ENCODE measurements at places on chromosomes 12 and 14.

DNA sequence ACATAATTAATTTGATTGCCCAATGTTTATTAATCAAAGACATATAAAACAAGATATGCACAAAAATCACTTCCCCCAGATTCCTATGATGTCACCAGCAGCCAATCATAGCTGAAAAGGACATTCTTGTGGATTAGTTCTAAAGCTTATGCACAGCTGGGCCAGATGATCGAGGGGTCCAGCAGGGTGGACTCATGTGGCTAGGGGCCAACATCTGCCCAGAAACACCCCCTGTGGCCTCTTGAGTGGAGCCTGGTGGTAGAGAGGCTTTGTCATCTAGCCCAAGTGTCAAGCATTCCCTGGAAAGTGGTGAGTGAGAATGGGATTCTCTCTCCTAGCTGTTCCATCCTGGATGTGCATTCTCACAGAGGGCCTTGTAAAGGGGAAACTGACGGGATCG, 590.0 kb downstream of the BCL11B start:
- peak; percentile 39 for DNase-seq

- no peak for DNase-seq
These were observed 34.4 kb upstream of the TSPAN9 start for GRCh38 chr12:3042826-3043225.

DNA sequence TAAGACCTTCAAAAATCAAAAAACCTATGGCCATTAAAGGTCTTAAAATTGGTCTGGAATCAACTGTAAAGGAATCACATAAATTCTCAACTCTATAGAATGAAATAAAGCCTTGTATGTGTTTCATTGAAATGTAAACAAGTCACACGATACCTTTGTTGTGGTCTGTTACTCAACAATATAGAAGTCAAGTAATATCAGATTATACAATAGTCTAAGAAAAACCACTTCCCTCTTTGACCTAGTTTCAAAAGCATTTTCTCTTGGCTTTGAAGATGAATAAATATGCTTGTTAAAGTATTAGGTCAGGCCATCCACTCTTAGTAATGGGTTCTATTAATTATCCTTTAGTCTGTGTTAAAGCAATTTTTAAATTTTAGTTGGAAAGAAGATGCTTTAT, 79.8 kb upstream of the DIO2 start:
- no peak for DNase-seq

- DNase-seq: no peak
These were observed 330.5 kb downstream of the AACS start for GRCh38 chr12:125395583-125396215.

- no peak for DNase-seq
These were observed 6.0 kb upstream of the PCNX4 start for GRCh38 chr14:60085693-60086092.

DNA sequence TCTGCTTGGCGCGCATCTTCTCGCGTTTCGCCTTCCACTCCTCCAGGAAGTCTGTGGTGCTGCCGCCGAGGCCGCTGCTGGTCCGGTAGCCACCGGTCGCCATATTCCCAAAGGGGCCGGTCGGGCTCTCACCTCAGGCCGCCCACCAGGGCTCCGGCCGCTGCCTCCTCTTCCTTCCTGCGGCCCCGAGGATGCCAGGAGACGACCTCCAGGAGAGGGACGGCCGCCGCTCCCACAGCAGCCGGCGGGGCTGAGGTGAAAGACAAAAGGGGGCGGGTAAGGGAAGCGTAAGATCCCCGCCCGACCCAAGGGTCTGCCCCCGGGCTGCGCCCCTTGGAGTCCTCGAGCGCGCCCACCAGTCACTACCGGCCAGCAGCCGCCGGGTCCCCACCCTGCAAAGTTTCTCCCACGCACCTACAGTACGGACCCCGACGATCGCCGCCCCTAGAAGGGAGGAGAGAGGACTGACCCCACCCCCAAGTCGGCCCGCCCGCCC, 574 bp downstream of the PAWR start:
- no peak for DNase-seq

DNA sequence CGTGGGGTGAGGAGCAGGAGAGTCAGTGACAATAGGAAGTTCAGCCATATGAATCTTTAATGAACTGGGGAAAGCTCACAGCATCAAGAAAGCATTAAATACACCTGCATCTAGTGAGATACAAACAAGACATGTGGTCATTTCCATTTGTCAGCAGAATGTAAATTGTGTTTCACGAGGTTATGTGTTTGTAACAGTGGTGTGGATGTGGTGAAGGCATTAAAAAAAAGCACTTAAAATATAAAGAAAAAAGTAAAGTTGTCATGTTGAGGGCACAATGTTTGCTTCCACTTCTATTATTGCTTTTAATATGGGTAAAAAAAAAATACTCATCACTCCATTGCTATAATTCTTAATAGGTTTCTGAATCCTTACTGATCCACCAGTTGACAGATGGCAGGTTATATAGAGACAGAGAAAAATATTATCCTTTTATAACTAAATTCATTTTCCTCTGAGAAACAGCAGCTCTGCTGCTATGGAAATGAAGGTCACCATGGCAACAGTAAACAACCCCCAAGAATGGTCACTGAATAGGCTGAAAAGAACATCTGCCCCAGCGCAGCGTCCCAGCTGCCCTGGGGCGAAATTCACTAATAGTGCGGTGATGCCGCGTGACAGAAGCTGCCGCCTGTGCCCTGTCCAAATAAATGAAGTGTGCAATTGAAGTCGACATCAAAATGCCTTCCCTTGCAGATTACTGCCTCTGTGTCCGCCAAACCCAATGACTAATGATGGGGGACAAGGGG, 226.1 kb downstream of the FOXN3 start:
- no peak for DNase-seq

DNA sequence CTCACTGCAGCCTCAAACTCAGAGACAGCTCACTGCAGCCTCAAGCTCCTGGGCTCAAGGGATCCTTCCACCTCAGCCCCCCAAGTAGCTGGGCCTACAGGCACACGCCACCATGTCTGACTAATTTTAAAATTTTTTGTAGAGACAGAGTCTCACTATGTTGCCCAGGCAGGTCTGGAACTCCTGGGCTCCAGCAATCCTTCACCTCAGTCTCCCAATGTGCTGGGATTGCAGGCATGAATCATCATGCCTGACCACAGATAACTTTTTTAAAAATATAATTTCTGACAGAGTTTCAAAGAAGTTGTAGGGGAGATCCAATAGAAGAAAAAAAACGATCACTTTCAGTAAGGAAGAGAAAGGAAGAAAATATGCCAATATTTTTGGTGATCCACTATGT, 189.7 kb upstream of the CDKN3 start:
- DNase-seq: no peak

DNA sequence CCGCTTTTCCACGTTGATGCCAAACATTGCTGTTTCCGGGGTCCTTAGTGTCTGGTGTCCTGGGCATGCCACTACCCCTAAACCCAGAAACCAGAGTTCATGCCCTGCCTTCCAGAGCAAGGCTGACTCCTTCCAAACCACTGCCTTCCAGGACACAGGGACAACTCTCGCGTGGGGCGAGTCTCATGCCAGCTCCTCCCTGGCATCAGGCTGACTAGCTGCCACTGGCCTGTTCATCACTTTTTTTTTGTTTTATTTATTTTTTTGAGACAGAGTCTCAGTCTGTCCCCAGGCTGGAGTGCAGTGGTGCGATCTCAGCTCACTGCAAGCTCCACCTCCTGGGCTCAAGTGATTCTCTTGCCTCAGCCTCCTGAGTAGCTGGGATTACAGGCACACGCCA, 4.8 kb downstream of the SETD1B start:
- DNase-seq: no peak

- no peak for DNase-seq
These were observed 541.9 kb upstream of the SEL1L start for GRCh38 chr14:82075566-82075965.

All from skin of body (tissue), 3 donors.